ENCODE measurements at places on chromosomes 11 and 22.

GRCh38 chr11:60164550-60165075, 18.3 kb downstream of the MS4A6A start:
- DNase-seq = peak; percentile 18

GRCh38 chr11:86748296-86748695, 52.0 kb upstream of the PRSS23 start:
- peak; percentile 51 for DNase-seq

- peak; percentile 77 for DNase-seq
These were observed at the start of gene C1QTNF6 for GRCh38 chr22:37187891-37188761. TSS of gene C1QTNF6 (minus strand) at chr22:37188247. CDS start at chr22:37188213, 34 bp downstream.

GRCh38 chr11:108931168-108931567, 266.3 kb downstream of the DDX10 start:
- no peak for DNase-seq
